ENCODE measurements at places on chromosomes 12 and 14.

DNA sequence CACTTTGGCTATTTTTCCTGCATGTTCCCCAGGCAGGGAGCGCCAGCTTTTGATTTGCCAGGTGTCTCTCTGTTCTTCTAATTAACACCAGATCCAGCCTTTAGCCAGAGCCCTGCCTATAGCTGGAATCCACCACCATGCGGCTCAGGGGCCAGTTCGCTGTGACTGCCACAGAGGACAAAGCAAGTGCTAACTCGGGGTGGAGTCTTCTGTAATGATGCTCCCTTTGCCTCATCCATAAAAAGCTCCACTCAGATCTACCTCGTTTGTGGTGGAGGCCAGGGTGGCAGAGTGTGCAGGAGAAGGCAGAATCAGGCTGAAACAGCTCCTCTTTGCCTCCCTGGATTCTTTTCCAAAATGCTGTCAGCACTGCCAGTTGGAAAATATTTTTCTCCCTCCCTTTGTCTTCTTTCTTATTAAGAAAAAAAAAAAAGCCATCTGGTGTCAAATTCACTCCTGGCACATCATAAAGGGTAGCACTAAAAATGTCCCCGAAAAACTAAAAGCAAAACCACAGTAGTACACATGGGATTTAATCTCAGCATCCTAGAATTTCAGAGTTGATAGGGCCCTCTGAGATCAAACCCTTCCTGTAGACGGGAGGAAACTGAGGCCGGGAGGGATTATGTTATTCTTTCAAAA is 18.0 kb upstream of the CTDSP2 start:
- DNase-seq = no peak

- no peak for DNase-seq
Observed at GRCh38 chr12:131796754-131797587, 31.2 kb upstream of the MMP17 start.

- DNase-seq = no peak
Observed at GRCh38 chr12:44076871-44077270, 241.0 kb downstream of the TMEM117 start.

GRCh38 chr14:104751539-104752422 is 1.2 kb upstream of the SIVA1 start:
- no peak for DNase-seq

- no peak for DNase-seq
Observed at GRCh38 chr14:76829650-76830421, 3.6 kb downstream of the LRRC74A start.

- DNase-seq = no peak
Observed at GRCh38 chr14:56858422-56858821, 48.1 kb upstream of the OTX2 start.

DNA sequence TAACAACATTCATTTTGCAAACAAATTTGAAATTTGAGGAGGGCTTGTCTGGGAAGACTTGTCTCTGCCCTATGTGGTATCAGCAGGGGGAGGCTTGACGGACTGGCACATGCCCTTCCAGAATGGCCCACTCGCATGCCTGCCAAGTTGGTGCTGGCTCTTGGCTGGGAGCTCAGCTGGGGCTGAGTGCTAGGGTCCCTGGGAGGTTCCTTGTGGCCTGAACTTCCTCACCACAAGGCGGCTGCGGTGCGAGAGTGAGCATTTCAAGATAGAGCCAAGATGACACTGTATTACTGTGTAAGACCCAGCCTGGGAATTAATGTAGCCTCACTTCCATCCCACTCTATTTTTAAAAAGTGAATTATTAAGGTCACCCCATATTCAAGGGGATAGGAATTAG is 271.6 kb upstream of the PLEKHG7 start:
- DNase-seq = peak; percentile 25
